ENCODE measurements at places on chromosomes 5 and 9. TPM values are rescaled to one million over a fixed set of nuclear protein-coding genes. Genes with fewer than 3 reads are reported as not detected.

DNA sequence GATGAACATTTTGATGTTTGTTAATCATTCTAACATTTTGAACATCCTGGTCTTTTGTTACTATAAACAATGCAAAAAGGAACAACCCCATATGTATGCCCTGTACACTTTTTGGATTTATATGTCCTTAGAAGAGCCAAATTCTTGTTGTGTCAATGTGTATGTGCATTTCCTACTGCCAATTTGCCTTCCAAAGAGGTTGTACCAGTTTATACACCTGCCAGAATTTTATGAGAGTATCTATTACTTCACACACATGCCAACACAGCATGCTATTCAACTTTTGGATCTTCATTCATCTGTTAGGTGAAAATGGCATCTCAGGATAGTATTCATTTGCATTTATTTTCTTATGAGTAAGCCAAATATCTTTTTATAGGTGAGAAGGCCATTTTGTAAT, 162.0 kb upstream of the SEMA6A start:
- no peak for DNase-seq

- no peak for DNase-seq
Measured at GRCh38 chr9:84062538-84062937, 81.9 kb downstream of the RMI1 start.

DNA sequence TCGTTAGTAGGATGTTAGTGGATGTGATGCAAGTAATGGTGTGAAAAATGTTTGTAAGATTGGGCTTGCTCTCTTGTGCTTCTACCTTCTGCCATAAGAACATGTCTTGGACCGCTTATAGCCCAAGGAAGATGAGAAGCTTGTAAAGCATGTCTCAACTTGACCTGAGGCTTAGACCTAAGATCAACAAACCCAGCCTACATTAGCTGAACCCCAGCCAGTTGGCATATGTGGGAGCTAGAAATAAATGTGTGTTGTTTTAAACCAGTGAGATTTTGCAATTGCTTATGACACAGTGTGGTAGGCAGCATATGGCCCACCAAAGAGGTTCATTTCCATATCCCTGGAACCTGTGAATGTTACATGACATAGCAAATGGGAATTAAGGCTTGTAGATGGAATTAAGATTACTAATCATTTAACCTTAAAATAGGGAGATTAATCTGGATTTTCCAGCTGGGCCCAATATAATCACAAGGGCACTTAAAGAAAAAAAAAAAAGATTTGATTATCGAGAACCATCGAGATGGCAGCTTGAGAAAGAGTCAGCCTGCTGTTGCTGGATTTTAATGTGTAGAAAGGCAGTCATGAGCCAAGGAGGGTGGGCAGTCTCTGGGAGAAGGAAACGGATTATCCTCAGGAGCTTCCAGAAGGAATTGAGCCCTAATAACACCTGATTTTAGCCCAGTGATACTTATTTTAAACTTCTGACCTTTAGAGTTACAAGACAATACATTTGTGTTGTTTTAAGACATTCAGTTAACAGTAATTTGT, 27.3 kb upstream of the EDIL3 start:
- no peak for DNase-seq

DNA sequence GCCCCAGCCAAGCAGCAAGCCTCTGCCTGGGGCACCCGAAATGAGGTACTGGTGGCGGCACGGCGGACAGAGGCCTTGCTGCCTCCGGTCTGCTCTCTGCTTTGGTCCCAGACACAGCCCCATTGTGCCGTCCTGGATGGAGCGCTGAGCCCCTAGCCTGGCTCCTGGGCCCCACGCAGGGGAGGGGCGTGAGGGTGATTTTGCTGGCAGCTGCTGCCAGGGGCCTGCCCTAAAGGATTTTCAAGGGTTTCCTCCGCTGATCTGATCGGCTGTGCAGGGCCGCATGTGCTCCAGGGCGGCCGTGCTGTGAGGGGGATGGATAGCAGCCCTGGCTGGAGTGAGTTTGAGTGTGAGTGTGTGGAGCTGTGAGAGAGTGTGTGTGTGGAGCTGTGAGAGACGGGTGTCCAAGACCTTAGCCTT, 1.3 kb downstream of the GPSM1 start:
- DNase-seq: no peak

The FOXD4L5 gene
- 0.28 TPM for polyA plus RNA-seq

The GNAQ gene
- 65.1 TPM for polyA plus RNA-seq

DNA sequence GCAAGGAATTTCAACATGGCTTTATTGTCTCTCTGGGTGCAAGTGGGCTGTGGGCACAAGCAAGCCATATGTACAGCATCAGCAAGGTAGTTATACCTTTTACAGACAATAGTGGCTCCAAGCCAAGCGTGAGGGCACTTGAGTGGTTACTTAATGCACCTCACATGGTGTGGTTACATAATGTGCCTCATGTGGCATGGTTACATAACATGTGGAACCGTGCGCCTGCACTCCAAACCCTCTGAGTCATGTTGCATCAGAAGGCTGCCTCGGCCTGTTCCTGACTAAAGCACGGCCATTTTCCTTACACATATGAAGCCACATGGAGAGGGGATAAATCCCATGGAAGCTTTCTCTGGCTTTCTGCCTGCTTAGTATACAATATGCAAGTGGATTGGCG, 150.9 kb downstream of the OSTF1 start:
- no peak for DNase-seq

DNA sequence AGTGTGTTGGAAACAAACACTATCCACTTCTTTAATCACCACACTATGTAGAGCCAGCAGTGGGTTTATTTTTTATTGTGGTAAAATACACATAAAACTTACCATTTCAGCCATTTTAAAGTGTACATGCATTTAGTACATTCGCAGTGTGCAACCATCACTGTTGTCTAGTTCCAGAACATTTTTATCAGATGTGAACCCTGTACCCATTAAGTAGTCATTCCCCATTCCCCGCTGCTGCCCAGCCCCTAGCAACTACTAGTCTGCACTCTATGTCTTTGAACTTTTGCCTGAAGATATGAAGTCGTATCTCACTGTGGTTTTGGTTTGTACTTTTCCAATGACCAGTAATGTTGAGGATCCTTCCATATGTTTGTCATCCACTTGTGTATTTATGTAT, 30.2 kb upstream of the F2R start:
- DNase-seq: no peak

DNA sequence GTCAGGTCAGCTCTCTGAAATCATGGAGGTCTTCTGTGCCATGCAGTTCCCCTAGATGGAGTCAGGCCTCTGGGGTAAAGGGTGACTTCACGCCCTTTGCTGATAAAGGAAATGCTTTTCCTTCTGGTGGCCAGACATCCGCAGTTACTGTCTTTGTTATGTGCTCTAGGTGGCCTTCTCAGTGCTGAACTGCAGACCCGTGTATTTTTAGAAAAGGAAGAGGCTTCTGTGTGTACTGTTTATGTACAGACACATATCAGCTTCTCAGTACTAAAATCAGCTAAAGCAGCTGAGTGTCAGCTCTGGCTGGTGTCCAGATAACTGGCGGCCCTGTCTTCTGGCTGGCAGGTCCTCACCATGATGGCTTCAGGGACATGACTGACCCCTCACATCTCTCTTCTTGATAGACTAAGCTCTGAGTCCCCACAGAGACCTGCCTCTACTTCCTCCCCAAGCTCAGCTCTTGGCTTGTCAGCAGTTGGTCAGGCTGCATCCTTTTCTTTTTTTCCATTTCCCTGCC, 75.3 kb downstream of the ARHGAP26 start:
- DNase-seq: no peak

DNA sequence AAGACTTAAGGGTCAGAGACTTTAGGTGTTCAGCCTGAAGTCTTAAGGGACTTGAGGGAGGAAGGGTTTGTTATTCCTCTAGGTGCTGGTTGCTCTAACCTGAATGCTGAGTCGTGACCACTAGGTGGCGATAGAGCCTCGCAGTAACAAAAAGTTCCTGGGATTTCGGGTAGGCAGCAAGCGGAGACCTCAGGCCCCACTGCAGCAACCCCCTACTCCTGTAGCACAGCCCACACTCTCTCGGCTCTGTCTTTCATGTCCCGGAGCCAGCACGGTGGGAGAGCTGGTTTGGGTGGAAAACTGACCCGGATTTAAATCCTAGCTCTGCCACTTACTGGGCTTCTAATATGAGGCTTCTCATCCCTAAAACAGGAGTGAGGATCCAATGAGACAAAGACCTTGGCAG, 100.3 kb upstream of the PANK3 start:
- DNase-seq: peak; percentile 77

DNA sequence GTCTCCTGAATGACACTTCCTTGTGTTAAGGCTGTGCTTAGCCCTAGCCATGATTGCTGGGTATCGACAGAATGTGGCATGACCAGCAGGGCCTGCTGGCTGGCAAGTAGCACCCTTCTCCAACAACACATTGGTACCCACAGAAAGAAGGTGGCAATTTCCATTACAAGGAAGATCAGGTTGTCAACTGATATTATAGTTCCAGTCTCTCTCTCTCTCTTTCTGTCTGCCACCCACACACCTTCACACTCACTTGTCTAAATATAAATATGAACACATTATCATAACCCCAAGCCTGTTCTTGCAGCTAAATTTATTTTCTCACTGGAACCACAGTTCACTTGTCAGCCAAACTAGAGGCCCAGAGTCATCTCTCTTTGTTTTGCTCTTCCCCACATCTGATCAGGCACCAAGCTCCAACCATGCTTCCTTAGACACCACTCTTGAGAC, 408.1 kb upstream of the PIK3R1 start:
- DNase-seq: no peak

GRCh38 chr5:170179626-170180025, 53.2 kb upstream of the C5orf58 start:
- DNase-seq: no peak

The RNF180 gene
- polyA plus RNA-seq: 8.8 TPM

GRCh38 chr5:119322312-119322947, 33.4 kb upstream of the TNFAIP8 start:
- no peak for DNase-seq

The ST8SIA4 gene
- 7.2 TPM for polyA plus RNA-seq

The STOML2 gene
- 125 TPM for polyA plus RNA-seq

Measured in renal cortex interstitium (tissue), 15 donors.